ENCODE measurements at places on chromosomes 11 and 22.

- DNase-seq = no peak
Measured at GRCh38 chr11:119759324-119759723, 30.3 kb upstream of the NECTIN1 start.

GRCh38 chr11:44928144-44928543, 22.5 kb downstream of the TP53I11 start:
- DNase-seq = no peak

- DNase-seq = no peak
Measured at GRCh38 chr11:27912916-27913315, 195.0 kb downstream of the KIF18A start.

DNA sequence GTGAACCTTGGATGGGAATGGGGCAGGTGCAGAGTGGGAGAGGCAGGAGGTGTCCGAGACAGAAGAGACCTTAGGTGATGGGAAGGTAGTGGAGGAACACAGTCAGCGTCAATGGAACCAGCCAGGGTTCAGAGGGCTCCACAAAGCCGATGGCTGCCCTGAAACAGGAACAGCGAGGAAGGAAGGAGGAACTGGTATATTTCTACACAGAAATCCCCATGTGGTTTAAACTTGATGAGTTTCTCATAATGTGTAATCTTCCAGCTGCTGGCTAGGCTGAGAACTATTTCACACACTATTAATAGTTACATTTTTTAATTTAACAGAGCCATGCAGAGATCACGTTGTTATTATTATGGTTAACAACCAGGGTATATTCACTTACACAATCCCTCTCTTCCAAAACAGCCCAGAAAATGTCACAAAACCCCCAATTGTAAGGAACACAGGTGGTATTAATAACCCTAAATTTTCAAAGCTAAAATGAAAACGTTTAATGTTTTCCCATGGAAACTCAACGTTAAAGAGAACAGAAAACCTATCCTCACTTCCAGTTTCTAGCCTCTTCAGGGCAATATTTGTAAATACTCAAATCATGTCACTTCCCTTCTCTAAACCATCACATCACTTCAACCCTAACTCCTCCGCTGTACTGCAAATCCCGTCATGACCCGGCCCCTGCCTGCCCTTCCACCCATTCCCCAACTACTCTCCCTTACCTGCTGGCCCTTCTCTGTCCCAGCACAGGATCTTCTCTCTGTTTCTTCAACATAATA, 74.5 kb upstream of the ARFGAP3 start:
- DNase-seq = no peak

- DNase-seq = no peak
Measured at GRCh38 chr11:9095421-9095820, 4.0 kb upstream of the SCUBE2 start.

GRCh38 chr11:86043765-86044503, 24.9 kb downstream of the PICALM start:
- no peak for DNase-seq

- DNase-seq = no peak
Measured at GRCh38 chr11:16001044-16001568, 355.2 kb downstream of the SOX6 start.

GRCh38 chr11:121901886-121902285, 214.1 kb downstream of the BLID start:
- DNase-seq = no peak

GRCh38 chr11:59556917-59557348, 45.6 kb downstream of the OR4D9 start:
- DNase-seq = no peak

GRCh38 chr11:86208572-86208971, 36.0 kb upstream of the EED start:
- no peak for DNase-seq

GRCh38 chr11:130480186-130480585, 31.7 kb downstream of the ADAMTS15 start:
- DNase-seq = peak; percentile 20

- DNase-seq = no peak
Measured at GRCh38 chr22:42889304-42889703, 32.2 kb upstream of the ARFGAP3 start.

GRCh38 chr22:16954060-16954403, 54.0 kb downstream of the GAB4 start:
- no peak for DNase-seq

DNA sequence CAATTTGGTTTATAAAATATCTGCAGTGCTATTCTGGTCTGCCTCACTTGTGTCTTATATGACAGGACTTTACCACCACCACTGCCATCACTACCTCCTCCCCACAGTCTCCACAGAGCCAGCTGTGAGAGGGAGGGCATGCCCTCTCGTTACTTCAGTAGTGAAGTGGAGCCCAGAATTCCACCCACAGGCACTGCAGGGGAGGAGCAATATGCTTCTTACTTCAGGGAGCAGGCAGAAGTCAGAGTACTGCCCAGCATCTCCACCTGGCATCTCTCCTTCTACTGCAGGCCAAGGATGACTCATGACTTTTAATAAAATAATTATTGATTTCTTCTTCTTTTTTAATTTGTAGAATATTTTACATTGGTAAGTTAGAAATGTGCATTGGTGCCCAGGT, 255.5 kb downstream of the DYNC2H1 start:
- DNase-seq = no peak

DNA sequence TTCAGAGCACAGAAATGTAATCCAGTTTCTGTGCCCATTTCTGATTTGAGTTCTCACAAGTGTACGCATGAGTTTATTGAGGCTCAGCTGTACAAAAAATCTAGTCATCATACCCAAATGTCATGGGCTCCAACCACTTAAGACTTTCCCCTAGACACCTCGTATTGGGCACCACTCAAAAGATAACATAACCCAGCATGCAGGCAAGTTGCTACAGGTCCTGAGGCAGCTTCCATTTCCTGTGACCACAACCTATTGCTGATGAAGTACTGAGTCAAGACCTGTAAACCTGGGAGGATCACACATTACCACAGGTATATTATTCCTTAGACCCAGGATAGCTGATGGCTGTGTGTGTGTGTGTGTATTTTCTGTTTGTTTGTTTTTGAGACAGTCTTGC, 95.2 kb downstream of the MRTFA start:
- DNase-seq = no peak

GRCh38 chr11:36394056-36394455, 98.0 kb downstream of the PRR5L start:
- no peak for DNase-seq

DNA sequence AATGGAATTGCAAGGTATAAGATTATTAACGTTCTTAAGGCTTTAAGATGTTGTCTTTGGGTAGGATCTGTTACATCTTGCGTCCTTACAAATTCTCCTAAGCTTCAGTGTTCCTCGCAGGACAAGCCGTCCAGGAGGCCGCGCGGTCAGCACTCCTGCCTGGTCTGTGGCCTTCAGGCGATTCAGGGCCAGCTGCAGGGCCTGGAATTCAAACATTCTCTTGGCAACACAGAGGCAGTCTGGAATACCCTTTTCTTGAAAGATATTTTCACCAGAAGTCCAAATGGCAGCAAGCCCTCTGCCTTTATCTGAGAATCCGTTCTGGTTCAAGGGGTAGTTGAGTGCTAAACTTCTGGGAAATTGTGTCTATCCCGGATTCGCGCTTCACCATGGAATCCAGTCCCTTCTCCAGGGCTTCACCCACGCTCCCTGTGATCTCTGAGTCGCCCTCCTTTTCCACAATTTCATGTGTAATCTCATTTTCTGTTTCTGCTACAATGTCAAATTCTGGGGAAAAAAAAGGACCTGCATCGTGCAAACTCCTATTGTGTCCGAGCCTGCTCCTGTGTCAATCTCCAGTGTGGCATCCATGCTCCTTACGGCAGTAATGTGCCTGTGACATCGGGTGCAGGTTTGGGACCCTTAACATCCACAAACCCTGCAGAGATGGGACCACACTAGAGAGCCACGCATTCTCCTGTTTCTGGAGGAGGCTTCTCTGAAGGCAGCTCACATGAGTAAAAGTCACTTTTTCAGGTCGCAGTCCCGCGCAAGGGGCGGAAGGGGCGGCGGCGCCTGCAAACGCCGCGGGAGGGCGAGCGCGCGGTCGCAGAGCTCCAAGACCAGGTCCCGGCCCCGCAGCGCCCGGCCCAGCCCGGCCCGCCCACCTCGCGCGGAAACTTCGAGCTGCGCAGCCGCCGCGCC, 25.4 kb upstream of the SORL1 start:
- DNase-seq = peak; percentile 22

- DNase-seq = no peak
Measured at GRCh38 chr22:48371391-48371790, 1456.3 kb downstream of the BRD1 start.

DNA sequence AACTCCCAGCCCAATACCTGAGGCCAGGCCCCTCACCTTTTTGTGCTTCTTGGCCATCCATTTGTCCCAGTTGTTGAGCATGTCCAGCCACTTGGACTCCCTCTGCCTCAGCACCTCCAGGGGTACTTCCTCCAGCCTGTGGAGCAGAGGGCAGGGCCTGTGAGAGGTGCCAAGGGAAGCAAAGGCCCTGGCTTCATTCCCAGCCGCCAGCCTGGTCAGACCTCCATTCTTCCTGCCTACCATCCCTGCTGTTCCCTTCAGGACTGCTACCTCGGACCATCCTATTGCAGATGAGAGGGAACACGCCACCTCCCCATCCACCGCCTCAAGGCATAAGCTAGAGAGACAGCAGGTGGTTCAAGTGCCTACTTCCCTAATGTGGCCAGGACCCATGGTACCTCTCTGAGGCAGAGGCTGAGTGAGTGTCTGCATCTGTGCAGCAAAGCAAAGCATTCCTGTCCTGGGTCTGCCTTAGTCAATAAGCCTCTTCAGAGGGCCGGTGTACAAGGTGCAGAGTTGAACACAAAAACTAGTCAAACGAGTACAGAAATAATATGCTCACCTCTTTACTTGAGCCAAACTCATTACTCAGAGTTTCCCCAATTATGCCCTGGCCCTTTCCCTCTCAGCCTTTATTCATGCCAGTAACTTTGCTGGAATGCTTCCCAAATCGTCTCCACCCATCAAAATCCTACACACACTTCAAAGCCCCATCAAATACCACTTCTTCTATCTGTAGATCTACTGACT, 15.4 kb upstream of the CASTOR1 start:
- no peak for DNase-seq

- DNase-seq = no peak
Measured at GRCh38 chr11:32421992-32422391, 13.3 kb downstream of the WT1 start.

DNA sequence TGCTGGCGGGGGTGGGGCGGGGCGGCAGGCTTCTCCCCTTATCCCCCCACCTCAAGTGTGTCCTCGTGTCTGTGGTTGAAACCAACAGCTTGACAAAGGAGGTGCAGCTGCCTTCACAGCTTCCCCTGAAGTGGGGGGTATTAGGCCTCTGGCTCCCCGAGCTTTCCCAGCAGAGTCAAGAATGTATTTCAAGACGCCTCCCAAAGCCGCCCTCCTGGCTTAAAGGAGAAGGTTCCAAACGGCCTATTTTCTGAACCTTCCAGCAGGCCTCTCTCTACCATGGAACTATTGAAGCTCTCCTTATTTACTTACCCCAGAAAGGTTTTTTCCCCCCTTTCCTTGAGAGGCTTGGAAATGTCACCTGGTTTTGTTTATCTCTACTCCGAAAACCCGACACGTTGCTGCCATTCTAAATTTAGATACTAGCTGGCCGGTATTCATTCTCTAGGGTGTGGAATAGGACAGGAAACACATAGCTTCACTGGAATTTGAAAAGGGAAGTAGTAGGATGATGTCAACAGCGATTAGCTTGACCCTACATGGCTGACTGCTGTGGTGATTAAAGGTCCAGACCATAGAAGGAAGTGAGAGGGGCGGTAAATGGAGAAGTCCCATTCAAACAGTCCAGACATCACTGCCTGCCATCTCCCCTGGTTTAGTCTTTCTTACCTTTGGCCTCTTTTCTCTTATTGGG, 671 bp upstream of the PICALM start:
- DNase-seq = no peak

DNA sequence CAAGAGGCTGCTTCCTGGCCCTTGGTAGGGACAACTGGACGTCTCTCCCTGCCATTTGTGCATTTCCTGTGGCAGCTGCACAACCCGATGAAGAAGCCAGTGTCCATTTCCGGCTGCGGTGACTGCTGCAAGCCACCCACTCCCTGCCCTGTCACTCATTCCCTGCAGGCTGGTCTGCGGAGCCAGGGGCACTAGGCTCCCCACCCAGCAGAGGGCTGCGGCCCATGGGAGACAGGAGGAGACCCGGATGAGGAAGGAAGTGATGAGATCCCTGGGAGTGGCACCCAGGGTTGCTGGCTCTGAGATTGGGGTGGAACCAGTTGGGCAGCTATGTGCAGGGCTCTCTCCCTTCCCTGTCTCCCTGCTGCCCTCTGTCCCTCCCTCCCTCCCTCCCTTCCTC, 10.0 kb upstream of the MYRF start:
- DNase-seq = no peak

DNA sequence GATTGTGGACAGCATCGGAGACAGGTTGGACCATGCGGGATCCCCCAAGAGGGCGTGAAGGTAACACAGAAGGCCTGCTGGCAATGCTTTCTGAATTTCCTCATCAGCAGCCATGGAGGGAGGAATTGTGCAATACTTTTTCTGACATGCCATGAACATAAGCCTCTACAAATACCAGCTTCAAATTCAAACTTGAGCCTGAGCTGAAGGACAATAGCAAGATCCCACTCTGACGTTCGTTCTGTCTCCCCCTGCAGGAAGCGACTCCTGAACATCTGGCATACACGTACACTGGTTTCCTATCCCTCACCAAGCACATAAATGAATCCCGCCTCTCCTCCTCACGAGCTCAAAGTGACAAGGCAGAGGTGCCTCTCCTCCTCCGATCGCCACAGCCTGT, 312.2 kb downstream of the BRD1 start:
- DNase-seq = no peak

DNA sequence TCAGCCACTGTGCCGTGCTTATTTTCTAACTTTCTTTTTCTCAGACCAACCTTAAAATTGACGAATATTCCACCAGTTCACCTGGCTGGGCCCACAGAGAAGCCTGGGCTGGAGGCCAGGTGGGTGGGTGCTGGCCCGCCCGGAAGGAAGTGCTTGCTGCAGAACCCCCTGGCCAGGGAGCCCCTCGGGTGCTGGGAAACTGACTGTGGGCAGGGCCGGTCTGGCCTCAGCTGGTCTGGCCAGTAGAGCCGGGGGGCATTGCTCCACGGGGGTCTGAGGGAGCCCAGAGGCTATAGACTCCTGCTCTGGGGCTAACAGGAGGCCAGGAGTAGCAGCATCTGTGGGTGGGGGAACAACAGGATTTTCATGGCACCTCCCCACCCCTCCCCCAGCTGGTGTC, 6.8 kb upstream of the CHID1 start:
- no peak for DNase-seq

DNA sequence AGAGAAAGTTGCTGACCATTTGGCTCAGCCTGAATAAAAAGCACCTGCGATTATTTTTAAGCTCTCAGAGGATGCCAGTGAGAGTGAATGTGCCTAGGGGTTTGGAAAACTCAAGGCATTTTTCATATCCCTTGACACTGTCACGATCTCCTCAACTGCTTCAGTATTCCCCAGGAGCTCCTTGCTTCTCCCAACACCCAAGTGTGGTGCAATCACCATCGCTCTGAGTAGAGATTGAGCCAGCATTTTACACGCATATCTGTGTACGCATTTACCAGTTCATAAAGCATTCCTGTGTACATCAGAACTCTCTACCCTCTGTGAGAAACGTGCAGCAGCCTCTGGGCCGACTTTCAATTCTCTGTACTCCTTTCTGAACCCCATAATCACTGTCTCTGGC, 1.3 kb downstream of the SRRD start:
- no peak for DNase-seq

All from stimulated activated effector memory CD8-positive, alpha-beta T cell treated with anti-CD3 and anti-CD28 coated beads, Interleukin-12 subunit alpha, Interleukin-12 subunit beta, amount 100 ng/mL, for 72 hours (primary cell).